Fibroblast of the aortic adventitia (primary cell): ENCODE measurements at places on chromosomes 16 and 17. TPM values are rescaled to one million over a fixed set of nuclear protein-coding genes. Genes with fewer than 3 reads are reported as not detected.

DNA sequence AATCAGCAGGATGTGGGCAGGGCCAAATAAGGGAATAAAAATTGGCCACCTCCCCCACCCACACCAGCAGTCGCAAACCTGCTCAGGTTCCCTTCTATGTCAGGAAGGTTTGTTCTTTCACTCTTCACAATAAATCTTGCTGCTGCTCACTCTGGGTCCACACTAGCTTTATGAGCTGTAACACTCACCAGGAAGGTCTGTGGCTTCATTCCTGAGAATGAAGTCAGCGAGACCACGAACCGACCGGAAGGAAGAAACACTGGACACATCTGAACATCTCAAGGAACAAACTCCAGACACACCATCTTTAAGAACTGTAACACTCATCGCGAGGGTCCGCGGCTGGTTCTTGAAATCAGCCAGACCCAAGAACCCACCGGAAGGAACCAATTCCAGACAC is 115.5 kb upstream of the TBX2 start:
- DNase-seq, result peak; percentile 33

DNA sequence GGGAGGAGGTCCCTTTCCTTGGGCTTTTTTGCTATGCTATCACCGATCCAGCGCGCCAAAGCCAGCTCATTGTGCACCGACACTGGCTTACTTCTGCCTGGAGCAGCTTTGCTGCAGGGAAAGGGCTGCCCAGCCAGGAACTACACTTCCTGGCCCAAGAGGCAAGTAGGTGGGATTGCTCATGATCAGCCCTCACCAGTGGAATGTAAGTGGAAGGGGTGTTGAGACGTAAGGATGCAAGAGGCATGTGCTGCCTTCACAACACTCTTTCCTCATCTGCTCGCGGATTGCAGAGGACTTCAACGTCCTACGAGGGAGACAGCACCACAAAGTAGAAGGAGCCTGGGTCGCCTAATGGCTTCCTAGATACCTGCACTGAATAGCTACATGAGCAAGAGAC is 104.3 kb upstream of the FOXF1 start:
- no peak for DNase-seq

DNA sequence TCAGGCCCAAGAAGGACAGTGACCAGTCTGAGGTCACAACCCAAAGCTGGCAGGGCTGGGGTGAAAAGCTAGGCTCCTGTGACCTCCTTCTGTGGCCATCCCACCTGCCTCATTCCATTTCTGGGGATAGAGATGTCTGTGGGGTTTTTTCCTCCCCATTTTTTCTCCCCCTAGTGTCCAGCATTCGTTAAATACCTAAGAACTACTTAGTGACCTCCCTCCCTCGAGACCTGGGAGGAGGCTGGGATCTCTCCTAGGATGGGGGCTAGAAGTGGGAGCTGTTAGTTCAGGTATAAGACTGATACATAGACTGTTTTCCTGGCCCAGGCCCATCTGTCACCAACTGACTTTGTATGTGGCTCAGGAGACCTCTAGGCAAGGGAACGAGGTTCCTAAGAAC is 20.5 kb upstream of the STAC2 start:
- DNase-seq, result no peak

CCL7 gene
- total RNA-seq, result not detected in 2 replicates

TPSG1 gene
- not detected in 2 replicates for total RNA-seq

RAPGEFL1 gene
- 2.1 and 3.8 TPM in 2 replicates for total RNA-seq
